ENCODE measurements at places on chromosomes 5 and 9. TPM values are rescaled to one million over a fixed set of nuclear protein-coding genes. Genes with fewer than 3 reads are reported as not detected.

Gene OLFM1
- 12.5 TPM for total RNA-seq

Gene ADAMTSL1
- 0.97 TPM for total RNA-seq

DNA sequence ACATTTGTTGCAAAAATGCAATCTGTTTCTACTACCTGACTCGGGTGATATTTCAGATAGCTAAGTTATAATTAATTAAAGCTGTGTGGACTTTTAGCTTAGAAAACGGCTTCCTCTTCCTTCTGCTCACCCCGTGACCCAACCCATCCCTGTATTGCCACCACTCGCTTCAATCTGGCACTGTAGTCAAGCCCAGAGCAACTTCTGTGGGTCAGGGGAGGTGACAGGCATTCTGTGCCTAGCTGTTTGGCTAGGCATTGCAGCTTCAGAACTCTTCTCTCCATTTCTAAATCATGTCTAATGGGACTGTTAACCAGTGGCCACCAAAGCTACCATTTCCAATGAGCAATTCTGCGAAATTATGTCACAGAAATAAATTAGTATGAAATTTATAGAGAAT, 179.7 kb upstream of the TLX3 start:
- DNase-seq = no peak

DNA sequence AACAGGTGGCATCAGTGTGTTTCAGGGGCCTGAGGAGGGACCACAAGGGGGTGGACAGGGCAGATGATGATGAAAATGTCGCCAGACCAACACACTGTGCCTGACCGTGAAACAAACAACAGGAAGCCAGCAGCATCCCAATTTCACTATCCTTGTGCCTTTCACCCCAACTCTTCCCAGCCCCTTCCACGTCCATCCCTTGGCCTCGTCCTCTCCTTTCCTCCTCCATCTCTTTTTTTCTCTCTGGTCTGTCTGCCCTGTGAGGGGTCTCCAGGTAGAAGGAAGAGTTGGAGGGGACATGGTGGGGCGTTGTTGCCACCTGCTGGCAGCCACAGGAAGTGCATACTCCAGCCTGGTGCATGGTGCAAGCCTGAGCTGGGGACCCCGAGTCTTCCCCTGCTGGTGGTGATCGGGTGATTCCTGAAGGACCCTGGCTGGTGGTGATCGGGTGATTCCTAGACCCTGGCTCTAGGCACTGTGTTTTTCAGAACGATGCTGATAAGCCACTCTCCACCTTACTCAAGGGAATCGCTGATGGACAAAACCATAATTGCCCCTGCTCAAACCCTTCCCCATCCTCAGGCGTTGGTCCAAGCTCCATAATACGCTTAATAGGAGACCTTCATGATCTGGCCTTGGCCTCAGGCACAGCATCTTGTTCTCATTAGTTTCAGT, 21.7 kb upstream of the NSD1 start:
- DNase-seq = peak; percentile 75

GRCh38 chr9:23850690-23851629, 24.9 kb upstream of the ELAVL2 start:
- peak; percentile 29 for DNase-seq

DNA sequence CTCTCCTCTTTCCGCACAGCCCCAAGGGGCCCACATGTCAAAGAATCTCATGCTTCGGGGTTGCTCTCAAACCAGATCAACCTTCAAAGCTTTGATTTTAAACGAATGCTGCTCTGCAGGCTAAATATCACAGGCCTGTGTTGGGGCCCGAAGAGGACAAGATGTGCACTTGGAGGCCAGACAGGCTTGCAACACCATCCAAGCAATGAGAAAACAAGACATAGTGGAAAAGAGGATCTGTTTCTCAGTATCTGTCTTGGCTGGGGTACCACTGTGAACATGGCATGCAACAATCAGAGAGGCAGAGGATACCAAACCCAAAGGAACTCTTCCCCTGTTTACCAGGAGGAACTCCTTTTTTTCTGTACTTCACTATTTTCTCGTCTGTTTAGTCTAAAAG, 321.8 kb downstream of the SLIT3 start:
- DNase-seq = no peak

DNA sequence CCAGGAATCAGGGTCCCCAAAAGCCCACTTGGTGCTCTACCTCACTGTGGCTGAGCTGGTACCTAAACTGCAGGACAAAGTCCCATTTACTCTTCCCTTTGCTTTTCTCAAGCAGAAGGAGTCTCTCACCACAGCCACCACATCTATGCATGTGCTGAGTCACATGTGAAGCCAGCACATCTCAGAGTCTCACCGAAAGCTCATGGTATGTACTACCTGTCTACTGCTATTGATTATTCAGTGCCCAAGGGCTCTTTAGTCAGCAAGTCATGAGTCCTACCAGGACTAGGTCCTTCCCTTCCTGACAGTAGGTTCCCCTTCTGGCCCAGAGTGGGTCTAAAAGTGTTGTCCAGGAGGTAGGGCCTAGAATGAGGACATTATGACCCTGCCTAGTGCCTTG, 130.7 kb upstream of the NTRK2 start:
- no peak for DNase-seq

- no peak for DNase-seq
Measured at GRCh38 chr5:127038550-127038949, 8.2 kb upstream of the MARCHF3 start.

- no peak for DNase-seq
Measured at GRCh38 chr9:74729136-74729695, 158.5 kb downstream of the TRPM6 start.

- DNase-seq = no peak
Measured at GRCh38 chr5:488241-488640, 36.0 kb downstream of the SLC9A3 start.

GRCh38 chr5:81393783-81394718, at the start of gene ACOT12:
ACOT12 (minus strand) TSS chr5:81394134; CDS start chr5:81394114, 20 bp downstream.
- peak; percentile 43 for DNase-seq

GRCh38 chr5:16733331-16734006, 116.7 kb upstream of the RETREG1 start:
- no peak for DNase-seq
